ENCODE measurements at places on chromosomes 6 and 20.

DNA sequence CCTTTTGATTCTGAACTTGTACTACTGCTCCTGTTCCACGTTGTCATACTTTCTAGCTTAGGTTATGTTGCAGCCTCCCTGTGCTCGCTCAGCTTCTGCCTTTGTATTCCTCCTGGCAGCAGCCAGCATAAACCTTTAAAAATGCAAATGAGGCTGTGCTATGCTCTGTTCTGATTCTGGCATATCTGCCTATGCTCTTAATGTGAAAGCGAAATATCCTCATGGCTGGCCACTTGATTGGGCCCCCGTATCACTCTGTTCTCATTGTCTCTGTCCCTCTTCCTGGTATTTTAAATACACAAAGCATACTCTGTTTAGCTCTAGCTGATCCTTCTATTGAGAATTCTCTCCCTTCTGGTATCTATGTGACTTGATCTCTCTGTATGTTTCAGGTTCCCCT is 139.0 kb downstream of the JARID2 start:
- no peak for DNase-seq

DNA sequence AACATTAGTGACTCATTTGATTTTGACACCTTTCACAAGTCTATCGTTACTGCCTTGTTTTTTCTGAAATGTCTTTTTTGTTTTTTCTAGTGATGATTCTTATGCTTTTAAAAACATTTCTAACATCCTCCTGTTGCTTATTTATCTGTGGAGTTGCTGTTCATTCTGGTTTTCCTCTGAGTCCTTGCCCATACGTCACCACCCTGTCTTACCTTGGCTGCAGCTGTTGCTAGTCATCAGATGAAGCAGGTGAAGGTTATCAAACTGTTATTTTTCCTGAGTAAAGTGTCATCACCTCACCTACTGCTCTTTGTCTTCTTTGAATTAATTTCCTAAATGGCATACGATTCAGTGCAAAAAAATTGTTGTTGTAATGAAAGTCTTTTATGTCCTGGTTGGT is 376.6 kb downstream of the GRIK2 start:
- no peak for DNase-seq

DNA sequence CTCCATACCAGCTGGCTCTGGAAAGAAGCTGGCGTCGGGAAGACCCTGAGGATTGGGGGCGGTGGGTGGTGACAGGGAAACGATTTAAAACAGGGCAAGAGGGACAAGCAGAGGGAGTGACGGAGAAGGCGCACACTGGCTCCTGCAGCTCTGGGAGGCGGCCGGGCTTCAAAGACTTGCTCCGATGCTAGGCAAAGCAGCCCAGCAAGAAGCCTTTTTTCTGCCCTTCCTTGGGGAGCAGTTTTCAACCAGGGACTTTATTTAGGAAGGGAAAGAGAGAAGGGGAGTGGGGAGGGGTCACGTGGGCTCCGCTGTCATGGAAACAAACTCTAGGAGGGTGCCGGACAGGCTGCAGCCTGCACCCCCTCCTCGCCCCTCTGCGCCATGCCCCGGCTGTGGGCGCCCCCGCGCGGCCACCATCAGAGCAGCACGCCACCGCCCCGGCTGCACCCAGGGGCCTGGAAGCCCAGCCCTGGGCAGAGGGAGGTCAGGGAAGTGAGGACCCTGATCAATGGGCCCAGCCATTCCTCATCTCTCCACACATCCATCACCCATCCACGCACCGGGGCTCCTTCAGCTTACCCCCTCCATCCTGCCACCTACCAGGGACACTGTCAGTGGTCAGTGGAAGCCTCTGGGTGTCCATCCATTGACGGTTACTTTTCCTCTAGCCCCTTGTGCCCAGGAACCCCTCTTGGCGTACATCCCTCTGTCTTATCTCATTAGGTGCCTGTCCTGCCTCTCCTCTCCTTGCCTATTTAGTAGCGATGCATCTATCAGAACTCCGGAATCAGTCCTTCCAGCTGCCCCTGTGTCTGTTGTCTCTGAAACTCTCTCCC is 66.6 kb upstream of the CCDC167 start:
- DNase-seq: peak; percentile 45

GRCh38 chr6:157605484-157605883 is 217.6 kb upstream of the SNX9 start:
- DNase-seq: no peak

DNA sequence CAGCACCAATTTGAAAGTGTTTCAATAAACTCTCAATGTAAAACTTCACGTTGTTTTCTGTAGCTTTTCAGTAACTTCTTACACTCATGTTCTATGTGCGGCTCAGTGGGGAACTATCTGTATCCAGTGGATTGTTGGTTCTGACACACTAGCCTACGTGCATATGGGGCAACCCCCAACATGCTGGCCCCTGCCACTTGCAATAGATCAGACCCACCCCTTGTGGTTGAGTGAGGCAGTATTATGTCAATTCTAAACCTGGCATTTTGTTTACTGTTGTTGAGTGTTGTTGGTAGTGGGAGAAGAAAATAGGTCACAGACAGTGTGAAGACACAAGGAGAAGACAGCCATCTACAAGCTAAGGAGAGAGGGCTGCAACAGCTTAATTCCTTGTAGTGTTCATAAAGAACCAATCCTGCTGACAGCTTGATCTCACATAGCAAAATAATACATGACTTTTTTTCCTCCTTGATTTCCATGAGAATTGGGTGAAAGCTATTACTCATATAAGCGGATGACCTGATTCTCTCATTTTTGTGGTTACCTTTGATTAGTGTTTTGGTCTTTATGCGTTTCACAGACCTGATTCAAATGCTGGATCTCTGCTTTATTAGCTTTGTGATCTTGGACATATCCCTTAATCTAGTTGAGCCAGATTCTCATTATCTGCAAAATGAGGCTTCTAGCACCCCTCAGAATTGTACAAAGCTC is 320.4 kb downstream of the LAMA2 start:
- no peak for DNase-seq

Measured in stimulated activated CD8-positive, alpha-beta memory T cell treated with anti-CD3 and anti-CD28 coated beads, Interleukin-2, amount 100 ng/mL, for 1 hour (primary cell).